ENCODE measurements at places on chromosomes 2 and 18.
A peak's percentile ranks its signal among the peaks of the same experiment; 100 is the strongest.

- DNase-seq = no peak
Observed at GRCh38 chr18:2534906-2535305, 36.4 kb downstream of the METTL4 start.

- DNase-seq = no peak
Observed at GRCh38 chr2:213420828-213421385, 136.6 kb downstream of the SPAG16 start.

- no peak for DNase-seq
Observed at GRCh38 chr2:11553661-11554398, 20.0 kb downstream of the GREB1 start.

DNA sequence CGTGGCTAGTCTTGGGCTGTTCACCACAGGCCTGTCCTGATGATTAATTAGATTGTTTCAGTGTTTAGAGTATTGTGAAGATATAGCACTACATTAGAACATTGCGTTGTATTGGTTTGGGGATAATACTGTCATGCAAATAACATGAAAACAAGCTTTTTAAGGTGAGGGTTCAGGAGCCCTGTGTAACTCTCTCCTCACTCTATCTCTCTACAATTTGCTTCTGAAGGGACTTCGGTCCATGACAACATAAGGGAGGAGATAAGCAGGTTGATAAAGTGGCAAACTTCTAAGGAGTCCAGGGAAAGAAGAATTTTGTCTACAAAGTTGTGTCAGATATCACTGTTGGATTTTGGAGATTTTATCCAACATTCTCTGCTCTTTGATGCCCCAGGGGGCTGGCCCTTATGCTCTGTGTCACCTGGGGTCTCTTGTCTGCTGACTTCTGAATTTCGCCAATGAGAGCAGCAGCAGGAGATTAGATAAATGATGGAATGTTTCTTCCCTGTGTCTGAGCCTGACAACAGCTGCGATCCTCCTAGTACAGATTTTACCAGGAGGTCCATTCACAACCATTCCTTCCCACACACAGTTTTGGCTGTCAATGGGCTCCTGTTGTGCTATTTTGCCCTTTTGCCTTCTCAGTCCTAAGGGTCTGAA is 3.3 kb downstream of the TNP1 start:
- no peak for DNase-seq

GRCh38 chr2:160450486-160450885 is 43.1 kb downstream of the RBMS1 start:
- no peak for DNase-seq

- DNase-seq = no peak
Observed at GRCh38 chr18:29853126-29853525, 1189.4 kb downstream of the DSC3 start.

GRCh38 chr18:3389977-3390376 is 60.0 kb upstream of the TGIF1 start:
- DNase-seq = no peak

DNA sequence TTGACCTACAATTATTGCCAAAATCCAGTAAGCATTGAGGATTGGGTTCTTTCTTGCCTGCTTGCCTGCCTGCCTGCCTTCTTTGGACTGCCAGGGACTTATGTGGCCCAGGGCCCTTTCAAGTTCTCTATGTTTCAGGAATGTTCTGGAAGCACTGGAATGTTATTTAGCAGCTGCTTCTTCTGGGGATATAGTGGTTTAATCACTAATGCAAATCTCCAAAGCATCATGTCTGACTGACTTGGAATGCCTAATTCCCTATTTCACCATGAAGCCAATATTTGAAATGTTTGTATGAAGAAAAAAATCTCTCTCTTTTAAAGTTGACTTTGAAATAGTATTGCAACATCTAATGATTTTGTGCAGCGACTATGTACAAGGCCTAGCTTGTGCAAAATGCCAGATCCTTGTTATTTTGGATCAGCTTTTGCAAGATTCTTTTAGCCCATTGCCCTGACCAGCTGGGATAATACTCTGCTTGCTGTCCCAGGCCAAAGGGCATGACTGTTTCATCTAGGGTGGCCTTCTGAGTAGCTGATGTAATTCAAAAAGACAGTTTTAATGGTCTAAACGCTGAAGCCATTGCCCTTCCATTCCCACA is 204.6 kb downstream of the RND3 start:
- no peak for DNase-seq

DNA sequence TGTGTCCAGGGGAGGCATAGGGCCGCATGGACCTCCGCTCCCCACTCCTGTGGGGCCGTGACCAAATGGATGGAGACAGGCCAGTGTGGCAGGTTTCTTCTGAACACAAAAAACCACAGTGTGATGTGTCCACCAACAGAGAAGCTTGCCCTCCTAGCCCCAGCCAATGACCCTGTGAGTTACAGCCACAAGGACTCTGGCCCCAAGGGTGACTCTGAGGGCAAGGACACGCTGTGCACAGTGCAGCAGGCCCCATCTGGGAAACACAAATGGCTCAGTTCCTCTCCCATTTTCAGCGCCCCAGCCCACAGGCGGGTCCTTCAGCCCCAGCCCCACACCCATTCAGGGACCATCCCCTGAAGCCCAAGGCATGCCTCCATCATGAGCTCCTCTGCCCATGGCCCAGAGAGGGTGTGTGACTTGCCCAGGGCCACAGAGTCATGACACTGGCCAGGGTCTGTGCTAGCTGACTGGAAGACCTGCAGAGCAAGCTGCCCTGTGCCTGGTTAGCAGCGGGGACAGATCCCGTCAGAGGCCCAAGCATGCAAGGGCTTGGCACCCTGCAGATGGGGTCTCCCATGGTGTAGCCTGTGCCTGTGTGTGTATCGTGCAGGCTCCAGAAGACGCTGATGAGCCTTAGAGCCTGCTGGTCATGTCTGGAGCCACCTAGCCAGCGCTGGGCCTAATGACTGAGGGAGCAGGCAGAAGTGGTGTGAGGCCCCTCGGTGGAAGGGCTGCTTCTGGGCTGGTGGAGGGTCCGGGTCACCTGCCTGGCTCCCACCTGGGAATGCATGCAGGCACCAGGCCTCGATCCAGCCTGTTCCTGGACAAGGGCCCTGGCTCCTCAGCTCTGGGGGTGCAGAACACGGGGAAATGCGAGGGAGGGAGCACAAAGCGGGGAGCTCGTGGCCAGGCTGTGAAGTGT is 47.7 kb downstream of the HS6ST1 start:
- no peak for DNase-seq

- no peak for DNase-seq
Observed at GRCh38 chr18:76476665-76477561, 18.1 kb downstream of the ZNF516 start.

DNA sequence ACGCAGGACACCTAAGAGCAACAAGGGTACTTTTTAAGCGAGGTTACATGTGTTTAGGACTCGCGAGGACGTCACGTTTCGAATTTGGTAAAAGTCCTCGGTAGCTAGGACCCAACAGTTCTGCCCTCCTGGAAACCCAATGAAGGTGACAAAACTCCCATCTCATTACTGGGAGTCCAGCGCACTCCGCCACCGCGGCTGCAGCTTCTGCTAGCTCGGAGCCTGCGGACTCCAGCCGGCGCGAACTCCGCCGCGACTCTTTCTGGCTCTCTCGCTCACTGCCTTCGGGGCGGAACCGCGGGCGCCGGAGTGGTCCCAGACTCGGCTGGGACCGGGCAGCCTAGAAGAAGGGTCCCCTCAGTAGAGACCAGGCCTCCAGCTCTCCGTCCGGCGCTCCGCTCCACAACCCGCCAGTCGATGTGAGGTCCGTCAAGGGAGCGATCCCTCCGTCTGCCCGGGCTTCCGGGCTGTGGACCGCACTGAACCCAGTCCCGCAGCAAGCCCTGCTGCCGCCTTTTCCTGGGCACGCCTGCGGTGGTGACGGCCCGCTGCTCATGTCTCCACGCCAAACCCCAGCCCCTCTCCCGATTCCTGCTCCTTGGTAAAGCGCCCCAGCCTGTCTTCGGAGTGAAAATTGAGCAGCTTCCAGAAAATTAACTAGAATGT is 3.0 kb upstream of the OSR1 start:
- no peak for DNase-seq

GRCh38 chr2:48248251-48248933 is 281.6 kb upstream of the STON1 start:
- no peak for DNase-seq

DNA sequence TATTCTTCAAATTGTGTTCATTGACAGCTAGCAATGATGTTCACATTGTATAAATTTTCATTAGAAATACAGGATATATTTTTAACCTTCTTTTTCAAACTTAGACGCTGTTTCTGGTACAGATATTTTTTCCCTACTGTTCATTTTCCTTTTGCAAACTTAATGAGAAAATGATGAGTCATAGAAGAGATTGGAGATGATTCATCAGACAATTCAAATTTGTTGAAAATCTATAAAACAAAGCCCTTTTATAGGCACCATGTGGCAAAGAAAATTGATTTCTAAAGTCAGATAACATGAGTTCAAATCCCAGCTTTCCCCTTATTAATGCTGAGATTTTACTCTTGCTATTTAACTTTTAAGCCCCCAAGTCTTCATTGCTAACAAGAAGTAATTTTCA is 728.8 kb upstream of the DDX18 start:
- no peak for DNase-seq

GRCh38 chr2:68464651-68465050 is 2.4 kb downstream of the FBXO48 start:
- DNase-seq = no peak

DNA sequence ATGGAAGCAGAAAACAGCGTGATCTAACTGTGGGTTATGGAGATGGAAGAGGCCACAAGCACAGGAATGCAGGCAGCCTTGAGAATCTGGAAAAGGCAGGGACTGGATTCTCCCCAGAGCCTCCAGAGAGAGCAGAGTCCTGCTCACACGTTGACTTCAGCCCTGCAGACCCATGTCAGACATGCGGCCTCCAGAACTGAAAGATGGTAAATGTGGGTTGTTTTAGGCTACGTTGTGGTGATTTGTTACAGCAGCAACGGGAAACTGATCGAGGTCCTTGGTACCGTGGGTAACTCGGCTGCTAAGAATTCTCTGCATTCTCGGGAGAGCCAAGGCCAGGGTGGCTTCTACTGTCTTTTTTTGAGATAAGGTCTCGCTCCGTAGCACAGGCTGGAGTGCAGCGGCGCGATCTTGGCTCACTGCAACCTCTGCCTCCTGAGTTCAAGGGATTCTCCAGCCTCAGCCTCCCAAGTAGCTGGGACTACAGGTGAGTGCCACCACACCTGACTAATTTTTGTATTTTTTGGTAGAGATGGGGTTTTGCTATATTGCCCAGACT is 97.1 kb downstream of the ACKR3 start:
- no peak for DNase-seq

DNA sequence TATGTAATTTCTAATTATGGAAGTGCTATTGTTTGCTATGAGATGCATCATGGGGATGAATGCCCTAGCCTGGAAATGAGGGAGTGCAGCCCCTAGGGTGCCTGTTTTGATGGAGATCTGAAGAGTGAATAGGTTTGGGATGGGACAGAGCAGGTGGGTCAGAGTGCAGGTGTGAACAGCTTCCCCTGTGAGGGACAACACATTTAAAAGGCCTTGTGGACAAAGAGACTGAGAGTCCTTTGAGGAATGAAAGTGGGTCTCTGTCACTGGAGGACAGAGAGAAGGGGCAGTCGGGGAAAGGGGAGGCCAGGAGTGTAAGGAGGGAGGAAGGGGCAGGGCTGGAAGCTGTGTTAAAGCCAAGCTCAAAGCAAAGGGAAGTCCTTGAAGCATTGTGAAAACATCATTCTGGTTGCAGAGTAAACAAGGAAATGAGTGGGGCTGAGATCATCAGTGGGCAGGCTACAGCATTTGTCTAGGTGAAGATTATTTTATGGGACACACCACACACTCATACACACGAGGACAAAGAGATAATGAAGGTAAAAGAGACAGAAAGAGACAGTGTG is 877.6 kb downstream of the SLC4A3 start:
- DNase-seq = no peak

DNA sequence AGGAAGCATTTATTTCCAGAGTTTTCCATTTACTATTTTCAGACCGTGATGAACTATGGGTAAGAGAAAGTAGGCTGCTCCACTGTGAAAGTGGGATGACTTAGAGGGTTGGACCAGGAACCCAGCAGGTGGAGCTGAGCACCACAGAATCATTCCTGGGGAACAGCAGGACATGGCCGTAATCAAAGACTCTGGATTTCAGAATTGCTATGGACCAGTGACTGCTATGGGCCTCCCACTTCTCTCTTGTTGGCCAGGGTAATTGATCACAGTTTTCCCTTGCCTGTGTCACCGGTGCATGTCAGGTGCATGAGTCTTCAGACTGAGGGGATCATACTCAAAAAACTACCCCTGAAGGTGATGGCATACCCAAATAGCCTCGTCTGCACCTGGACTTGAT is 90.6 kb upstream of the GPC1 start:
- no peak for DNase-seq

- DNase-seq = no peak
Observed at GRCh38 chr2:15142069-15142689, 419.0 kb downstream of the NBAS start.

DNA sequence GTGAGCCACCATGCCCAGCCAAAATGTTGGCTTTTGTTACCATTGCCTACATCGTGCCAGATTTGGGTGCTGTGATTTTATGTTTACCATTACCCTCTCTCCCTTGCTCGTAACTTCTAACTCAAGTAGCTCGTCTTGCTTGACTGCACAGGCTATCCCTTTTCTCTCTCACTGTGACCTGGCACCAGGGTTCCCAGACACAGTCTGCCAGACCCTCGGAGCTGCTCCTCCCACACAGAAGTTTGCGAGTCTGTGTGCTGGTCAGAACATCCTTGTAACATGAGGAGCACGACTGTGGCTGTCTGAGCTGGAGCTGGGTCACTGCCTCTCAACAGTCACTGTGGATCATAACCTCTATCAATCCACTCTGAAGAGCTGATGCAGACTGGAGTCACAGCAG is 152.5 kb upstream of the ACKR3 start:
- DNase-seq = no peak

DNA sequence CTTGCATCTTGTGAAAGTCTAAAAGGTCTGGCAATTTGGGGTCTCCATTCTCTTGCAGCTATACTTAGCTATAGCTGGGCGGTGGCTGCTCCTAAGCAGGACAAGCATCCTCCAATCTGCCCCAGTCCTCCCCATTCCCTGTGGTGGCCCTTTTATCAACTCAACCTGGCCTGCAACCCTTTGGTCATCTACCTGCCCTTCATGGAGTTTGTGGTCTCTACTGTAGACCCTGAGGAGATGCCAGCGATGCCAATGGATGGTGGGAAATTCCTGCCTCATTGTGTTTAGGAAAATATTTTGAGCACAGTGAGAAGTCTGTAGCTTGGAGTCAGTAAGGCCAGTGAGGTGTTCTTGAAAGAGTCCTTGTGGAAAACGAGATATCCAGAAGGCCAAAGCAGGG is 143.4 kb downstream of the CAPN13 start:
- no peak for DNase-seq

- no peak for DNase-seq
Observed at GRCh38 chr2:235384624-235385023, 109.2 kb upstream of the AGAP1 start.

DNA sequence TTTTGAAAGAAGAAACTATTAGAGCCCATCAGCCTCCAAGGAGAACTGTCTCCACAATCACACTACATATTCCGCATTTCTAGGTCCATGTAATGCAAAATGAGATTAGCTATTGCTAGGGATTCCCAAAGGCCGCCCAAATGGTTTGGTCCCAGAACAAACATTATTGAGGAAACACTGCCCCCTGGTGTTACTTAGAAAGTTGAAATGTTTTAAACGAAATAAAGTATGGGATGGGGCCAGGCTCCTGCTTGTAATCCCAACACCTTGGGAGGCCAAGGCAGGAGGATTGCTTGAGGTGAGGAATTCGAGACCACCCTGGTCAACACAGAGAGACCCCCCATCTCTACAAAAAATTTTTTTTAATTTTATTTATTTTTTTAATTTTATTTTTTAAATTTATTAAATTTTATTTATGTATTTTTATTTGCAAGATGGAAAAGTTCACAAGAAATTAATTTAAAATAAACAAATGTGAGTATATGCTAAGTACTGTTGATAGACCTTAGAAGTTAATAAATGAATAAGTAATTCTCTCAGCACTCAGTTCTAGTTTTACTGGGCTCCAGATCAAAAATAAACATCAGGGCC is 5.5 kb downstream of the NHEJ1 start:
- DNase-seq = peak; percentile 14

All from SIG-M5 (cell line).